ENCODE measurements at places on chromosomes 1 and 21. TPM values are rescaled to one million over a fixed set of nuclear protein-coding genes. Genes with fewer than 3 reads are reported as not detected.

DHRS3 gene
- 80.7 TPM for polyA plus RNA-seq

- DNase-seq: no peak
Observed at GRCh38 chr1:67614511-67614934, 70.5 kb upstream of the GADD45A start.

- no peak for DNase-seq
Observed at GRCh38 chr1:54408147-54409066, 2.2 kb upstream of the SSBP3 start.

DNA sequence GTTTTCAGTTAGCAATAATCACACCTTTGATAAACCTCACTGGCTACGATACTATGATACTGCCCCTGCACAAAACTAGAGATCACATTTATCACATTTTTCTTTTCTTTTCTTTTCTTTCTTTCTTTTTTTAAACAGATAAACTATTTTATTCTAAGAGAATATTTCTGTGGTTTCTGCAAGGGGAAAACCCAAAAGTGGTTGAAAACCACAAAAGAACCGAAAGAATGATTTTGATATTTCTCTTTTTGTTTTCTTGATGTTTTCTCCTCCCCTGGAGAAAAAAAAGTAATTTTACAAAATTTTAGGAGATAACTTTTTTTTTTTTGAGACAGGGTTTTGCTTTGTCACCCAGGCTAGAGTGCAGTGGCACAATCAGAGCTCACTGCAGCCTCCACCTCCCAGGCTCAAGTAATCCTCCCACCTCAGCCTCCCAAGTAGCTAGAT is 18.4 kb upstream of the FRRS1 start:
- no peak for DNase-seq

GRCh38 chr21:23644768-23645167 is 1962.5 kb downstream of the MRPL39 start:
- no peak for DNase-seq

- peak; percentile 75 for DNase-seq
Observed at GRCh38 chr1:16012590-16013219, 5.1 kb downstream of the HSPB7 start.

- no peak for DNase-seq
Observed at GRCh38 chr1:94000510-94001282, 91.5 kb upstream of the GCLM start.

DNA sequence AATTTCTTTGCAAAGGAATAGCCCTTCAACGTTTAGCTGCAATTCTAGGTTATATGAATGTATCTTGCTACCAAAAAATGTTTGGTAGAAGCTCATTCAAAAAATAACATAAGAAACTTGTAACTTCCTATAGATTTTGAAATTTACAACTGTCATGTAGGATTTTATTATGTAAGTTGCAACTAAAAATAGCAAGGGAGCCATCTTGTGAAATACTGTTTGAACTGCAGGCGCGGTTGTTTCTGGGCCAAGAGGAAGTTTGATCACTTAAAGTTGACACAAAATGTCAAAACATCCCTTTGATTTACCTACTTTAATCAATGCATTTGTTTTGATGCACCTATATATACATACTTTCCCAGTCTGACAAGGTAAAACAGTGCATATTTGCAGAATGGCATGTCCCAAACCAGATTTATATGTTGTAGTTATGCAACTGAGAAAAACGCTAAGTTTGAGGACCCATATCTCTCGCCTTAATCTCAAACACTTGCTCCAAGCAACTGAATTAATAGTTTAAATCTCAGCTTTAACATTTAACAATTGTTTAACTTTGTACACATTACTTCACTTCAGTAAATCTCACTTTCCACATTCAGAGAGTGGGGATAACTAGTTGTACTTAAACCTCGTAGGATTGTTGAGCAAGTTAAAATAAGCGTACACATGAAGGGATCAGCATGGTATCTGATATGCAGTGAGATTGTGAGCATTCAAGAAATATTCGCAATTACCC is 63.9 kb downstream of the KCNK2 start:
- DNase-seq: peak; percentile 14

GRCh38 chr1:87208931-87209330 is 119.7 kb upstream of the LMO4 start:
- DNase-seq: no peak

DNA sequence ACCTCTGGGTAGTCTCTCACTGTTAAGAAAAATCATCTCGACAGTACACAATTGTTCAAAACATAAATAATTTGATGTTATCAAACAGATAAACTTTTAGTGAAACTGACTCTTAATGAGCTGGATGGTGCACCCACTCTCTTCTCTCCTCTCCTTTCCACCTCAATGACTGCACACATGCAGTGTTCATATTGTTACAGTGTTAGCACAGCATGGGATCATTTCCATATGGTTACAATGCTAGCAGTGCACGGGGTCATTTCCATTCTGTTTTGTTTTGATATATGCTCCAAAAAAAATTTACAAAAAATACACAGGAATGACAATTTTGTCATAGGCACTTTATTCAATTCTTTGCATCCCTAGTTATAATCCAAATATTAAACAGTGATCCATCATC is 26.4 kb upstream of the RNF187 start:
- DNase-seq: no peak

DNA sequence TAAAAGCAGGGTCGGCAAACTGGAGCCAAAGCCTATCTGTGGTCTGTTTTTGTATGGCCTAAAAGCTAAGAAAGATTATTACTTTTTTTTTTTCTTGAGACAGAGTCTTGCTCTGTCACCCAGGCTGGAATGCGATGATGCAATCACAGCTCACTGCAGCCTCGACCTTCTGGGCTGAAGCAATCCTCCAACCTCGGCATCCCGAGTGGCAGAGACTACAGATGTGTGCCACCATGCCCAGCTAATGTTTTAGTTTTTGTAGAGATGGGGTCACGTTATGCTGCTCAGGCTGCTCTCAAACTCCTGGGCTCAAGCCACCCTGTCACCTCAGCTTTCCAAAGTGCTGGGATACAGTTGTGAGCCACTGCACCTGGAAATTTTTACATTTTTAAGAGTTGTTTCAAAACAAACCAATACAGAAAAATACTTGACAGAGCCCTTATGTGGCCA is 6.5 kb upstream of the GLRX2 start:
- DNase-seq: no peak

DNA sequence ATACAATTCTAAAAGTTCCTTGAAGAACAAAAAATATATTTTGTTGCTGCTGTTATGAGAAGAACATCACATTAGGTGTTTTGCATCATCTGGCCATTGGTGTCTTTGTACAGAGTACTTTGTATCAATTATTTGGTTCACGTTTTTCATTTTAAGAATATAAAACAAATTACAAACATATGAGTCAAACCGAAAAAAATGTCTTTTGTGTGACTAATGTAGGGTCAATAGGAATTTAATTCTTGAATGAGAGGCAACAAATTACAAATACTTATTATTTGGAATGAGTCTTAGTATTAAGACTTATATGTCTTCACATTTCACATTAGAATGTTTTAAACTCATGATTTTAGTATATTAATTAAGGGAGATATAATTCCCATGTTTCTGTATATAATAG is 54.8 kb downstream of the NR5A2 start:
- DNase-seq: no peak

- no peak for DNase-seq
Observed at GRCh38 chr21:40563900-40564299, 283.1 kb downstream of the DSCAM start.

Data from left kidney (tissue), 8 donors.